ENCODE measurements at places on chromosomes 12 and 14.

DNA sequence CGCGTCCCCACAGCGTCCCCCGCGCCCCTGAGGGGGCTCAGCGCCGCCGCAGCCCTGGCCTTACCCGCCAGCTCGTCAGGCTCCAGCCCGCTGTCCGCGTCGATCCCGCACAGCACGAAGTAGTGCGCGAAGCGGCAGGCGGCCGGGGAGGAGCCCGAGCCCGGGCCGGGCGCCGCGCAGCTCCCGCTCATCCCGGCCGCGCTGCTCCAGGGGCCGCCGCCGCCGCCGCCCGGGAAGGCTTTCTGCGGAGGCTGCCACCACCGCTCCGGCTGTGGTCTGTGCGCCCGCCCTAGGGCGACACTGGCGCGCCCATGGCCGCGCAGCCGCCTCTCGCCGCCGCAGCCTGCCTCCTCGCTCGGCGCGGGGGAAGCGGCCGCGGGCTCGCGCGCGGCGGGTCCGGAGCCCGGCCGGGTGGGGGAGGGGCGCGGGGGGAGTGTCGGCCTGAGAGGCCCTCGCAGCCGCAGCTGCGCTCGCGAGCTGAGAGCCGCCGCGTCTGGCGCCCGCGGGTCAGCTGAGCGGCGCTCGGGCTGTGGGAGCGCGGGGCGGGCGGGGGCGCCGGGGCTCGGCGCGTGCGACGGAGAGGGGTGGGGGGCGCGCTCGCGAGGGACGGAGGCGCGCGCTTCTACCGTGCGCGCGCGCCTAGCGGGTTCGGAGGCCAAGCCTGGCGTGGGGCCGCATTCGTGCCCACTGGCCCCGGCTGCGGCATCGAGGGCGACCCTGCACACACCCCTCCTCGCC is at the start of gene DENND5B:
Gene DENND5B (minus strand): TSS at position 495 of the 738 bp plus-strand sequence. CDS start 304 bp downstream, at position 191.
- peaks cover 23% of the 10 kb centered on the region for H3K4me1 ChIP-seq
- H3K4me3 ChIP-seq = peak within 1 kb of the TSS; percentile 95

- peak overlapping the region; percentile 40 for H3K4me3 ChIP-seq
- H3K27me3 ChIP-seq = no peaks in the 10 kb centered on the region
- peaks cover 26% of the 10 kb centered on the region for H3K36me3 ChIP-seq
- H3K27ac ChIP-seq = no peak overlapping the region
These were observed 1.8 kb upstream of the RAB5B start for GRCh38 chr12:55972042-55972441.

DNA sequence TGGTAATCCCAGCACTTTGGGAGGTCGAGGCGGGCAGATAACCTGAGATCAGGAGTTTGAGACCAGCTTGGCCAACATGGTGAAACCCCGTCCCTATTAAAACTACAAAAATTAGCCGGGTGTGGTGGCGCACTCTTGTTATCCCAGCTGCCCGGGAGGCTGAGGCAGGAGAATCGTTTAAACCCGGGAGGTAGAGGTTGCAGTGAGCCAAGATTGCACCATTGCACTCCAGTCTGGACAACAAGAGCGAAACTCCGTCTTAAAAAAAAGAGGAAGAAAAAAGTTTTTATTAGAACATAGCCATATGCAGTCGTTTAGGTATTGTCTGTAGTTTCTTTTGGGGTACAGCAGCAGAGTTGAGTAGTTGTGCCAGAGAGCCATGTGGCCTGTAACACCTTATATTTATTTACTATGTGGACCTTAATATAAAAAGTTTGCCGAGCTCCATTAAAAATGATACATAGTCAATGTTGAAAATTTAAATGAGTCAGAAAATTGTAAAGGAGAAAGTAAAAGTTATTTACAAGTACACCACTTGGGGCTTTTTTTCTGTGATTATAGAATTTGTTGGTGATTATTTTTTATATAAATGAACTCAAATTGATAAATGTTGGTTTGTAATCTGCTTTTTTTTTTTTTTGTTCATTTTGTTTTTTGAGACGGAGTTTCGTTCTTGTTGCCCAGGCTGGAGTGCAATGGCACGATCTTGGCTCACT is 2.2 kb downstream of the ADIPOR2 start:
- no peaks in the 10 kb centered on the region for H3K27me3 ChIP-seq
- DNase-seq = no peak
- H3K36me3 ChIP-seq = peaks cover 13% of the 10 kb centered on the region

DNA sequence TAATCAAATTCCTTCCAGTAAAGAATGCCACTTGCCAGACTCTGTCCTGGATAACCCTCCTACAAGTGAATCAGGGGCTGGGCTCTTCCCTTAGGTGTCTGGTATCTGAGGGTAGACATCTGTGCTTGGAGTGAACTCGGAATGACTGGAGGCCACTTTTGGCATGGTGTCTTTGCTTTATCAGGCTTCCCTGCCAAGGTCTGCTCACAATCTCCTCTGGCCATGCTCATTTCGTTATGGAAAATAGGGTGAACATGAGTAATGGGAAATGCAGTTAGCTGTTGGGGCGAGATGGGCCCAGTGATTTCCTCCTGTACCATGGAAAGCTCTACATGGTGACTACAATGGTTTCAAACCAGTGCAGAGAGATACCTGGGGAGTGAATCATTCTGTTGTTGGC is 212.9 kb downstream of the NRXN3 start:
- H3K4me3 ChIP-seq = no peak overlapping the region
- H3K27me3 ChIP-seq = no peaks in the 10 kb centered on the region
- H3K4me1 ChIP-seq = no peaks in the 10 kb centered on the region
- no peaks in the 10 kb centered on the region for H3K36me3 ChIP-seq
- no peak overlapping the region for H3K27ac ChIP-seq

DNA sequence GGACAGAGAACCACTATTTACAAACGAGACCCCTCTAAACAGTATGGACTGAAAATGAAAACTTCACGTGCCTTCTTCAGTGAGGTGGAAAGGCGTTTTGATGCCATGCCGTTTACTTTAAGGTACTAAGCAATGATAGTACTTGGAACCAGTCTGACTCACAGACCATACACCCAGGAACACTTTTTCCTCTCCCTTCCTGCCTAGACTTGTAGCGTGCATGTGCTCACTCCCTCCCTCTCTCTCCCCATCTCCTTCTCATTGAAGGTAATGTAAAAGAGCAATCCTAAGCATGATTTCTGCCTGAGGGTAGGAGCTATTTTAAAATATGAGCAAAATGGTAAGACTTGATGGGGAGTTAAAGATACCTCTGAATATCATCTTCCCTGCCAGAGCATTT is 5.9 kb upstream of the RPL41 start:
- no peak overlapping the region for H3K4me3 ChIP-seq
- H3K27me3 ChIP-seq = no peaks in the 10 kb centered on the region
- H3K27ac ChIP-seq = no peak overlapping the region

- no peak overlapping the region for H3K4me3 ChIP-seq
- peaks cover 7% of the 10 kb centered on the region for H3K27me3 ChIP-seq
- no peak for DNase-seq
- no peaks in the 10 kb centered on the region for H3K4me1 ChIP-seq
- no peaks in the 10 kb centered on the region for H3K36me3 ChIP-seq
- no peak overlapping the region for H3K27ac ChIP-seq
These were observed 80.2 kb downstream of the NUAK1 start for GRCh38 chr12:106058256-106059182.

GRCh38 chr12:57772429-57773322 is at the start of gene EEF1AKMT3:
TSS of gene EEF1AKMT3 (plus strand) at chr12:57772614. CDS start at chr12:57772725, 111 bp downstream.
- peaks cover 17% of the 10 kb centered on the region for H3K4me1 ChIP-seq
- H3K4me3 ChIP-seq = peak within 1 kb of the TSS; percentile 99
- H3K27ac ChIP-seq = peak within 1 kb of the TSS; percentile 99
- no peak for DNase-seq
- peaks cover 34% of the 10 kb centered on the region for H3K36me3 ChIP-seq

- H3K27me3 ChIP-seq = peaks cover 14% of the 10 kb centered on the region
- H3K36me3 ChIP-seq = no peaks in the 10 kb centered on the region
- H3K4me1 ChIP-seq = no peaks in the 10 kb centered on the region
- H3K4me3 ChIP-seq = no peak overlapping the region
These were observed 44.8 kb downstream of the SSPN start for GRCh38 chr12:26239852-26240815.

DNA sequence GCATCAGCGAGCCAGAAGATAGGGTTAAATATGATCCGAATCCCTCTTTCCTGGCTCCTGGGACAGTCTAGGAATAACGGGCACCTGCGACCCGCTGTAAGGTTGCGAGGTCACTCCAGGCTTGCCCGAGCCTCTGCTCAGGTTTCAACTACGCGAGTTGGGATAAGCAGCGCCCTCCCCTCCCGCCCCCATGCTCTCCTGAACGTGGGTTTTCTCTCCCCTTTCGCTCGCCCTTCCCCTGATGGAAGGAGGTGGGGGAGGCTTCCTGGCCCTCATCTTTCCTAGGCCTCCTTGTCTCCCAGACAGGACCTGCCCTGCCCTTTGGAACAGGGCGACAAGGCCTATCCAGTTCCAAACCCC is 753 bp upstream of the ATP5MC2 start:
- DNase-seq = no peak
- H3K36me3 ChIP-seq = peaks cover 5% of the 10 kb centered on the region
- H3K4me3 ChIP-seq = peak overlapping the region; percentile 86
- H3K27me3 ChIP-seq = peaks cover 11% of the 10 kb centered on the region

- H3K4me3 ChIP-seq = no peak overlapping the region
- H3K36me3 ChIP-seq = peaks cover 6% of the 10 kb centered on the region
- no peak overlapping the region for H3K27ac ChIP-seq
- DNase-seq = no peak
- peaks cover 10% of the 10 kb centered on the region for H3K4me1 ChIP-seq
- H3K27me3 ChIP-seq = no peaks in the 10 kb centered on the region
These were observed 31.0 kb downstream of the NFYB start for GRCh38 chr12:104106965-104107364.

DNA sequence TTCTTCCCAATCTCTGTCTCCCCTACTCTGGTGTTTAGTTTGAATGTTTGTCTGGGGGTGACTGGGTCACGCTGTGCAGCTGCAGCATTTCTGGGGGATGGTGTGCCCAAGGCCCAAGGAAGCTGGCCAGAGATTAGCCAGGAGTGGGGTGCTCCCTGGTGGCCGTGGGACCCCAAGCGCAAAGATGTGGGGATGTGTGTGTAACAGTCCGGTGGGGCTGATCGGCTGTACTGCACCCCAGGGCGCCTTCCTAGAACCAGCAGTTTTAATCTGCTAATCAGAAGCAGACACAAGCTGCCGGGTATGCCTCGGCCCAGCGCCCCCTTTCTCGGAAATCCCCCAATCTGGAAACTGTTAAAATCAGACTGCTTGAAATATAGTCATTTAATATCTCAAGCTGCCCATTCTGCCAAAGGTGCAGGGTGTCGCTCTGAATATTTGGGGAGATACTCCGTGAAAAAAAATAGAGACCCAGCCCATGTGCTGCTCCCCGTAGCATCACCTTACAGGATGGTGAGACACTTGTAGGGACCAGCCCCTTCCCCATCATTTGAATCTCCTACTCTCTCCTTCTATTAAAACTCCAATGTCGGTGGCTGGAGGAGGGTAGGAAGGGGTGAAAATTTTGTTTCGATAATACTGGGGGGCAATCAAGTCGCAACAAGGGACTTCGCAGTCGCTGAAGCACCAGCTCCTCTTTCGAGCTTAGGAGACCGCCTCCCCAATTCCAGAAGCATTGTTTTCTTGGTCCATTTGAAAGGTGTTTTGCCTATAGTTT is 4.3 kb downstream of the HOXC9 start:
- no peak for DNase-seq
- no peak overlapping the region for H3K4me3 ChIP-seq
- peaks cover 38% of the 10 kb centered on the region for H3K4me1 ChIP-seq
- H3K27me3 ChIP-seq = peaks cover 99% of the 10 kb centered on the region
- H3K36me3 ChIP-seq = no peaks in the 10 kb centered on the region

GRCh38 chr12:132710405-132711079 is at the start of gene PGAM5:
TSS of gene PGAM5 (plus strand) at chr12:132710842. CDS start at chr12:132710877, 35 bp downstream.
- peak within 1 kb of the TSS; percentile 97 for H3K27ac ChIP-seq
- H3K4me3 ChIP-seq = peak within 1 kb of the TSS; percentile 89
- H3K36me3 ChIP-seq = peaks cover 24% of the 10 kb centered on the region
- no peaks in the 10 kb centered on the region for H3K27me3 ChIP-seq
- peaks cover 23% of the 10 kb centered on the region for H3K4me1 ChIP-seq
- peak; percentile 93 for DNase-seq

GRCh38 chr12:94725375-94726168 is 75.2 kb upstream of the TMCC3 start:
- H3K4me3 ChIP-seq = no peak overlapping the region
- H3K27ac ChIP-seq = no peak overlapping the region
- H3K4me1 ChIP-seq = peaks cover 39% of the 10 kb centered on the region
- peaks cover 54% of the 10 kb centered on the region for H3K36me3 ChIP-seq

DNA sequence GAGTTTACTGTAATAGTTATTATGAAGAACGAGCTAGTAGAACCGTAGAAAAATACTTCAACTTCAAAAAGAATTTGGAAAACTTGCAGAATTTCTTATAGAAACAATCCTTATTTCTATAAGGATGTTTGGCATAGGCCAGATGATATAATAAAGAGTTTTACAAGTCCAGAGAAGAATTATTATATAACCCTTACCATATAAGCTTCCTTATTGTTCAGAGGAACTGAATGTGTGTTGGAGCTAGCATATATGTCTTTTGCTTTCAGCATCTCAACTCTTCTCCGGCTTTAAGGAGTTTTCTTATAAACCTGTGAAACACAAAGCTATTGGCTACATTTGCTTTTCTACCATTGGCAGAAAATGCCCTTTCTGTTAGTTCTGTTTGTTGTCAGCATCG is 178.0 kb upstream of the E2F7 start:
- H3K4me1 ChIP-seq = no peaks in the 10 kb centered on the region
- H3K27me3 ChIP-seq = no peaks in the 10 kb centered on the region
- H3K4me3 ChIP-seq = no peak overlapping the region
- no peak overlapping the region for H3K27ac ChIP-seq
- no peaks in the 10 kb centered on the region for H3K36me3 ChIP-seq

- H3K4me3 ChIP-seq = no peak overlapping the region
- H3K27me3 ChIP-seq = no peaks in the 10 kb centered on the region
- DNase-seq = no peak
- H3K27ac ChIP-seq = no peak overlapping the region
- H3K36me3 ChIP-seq = peaks cover 7% of the 10 kb centered on the region
These were observed 73.7 kb downstream of the DUSP16 start for GRCh38 chr12:12488823-12489550.

DNA sequence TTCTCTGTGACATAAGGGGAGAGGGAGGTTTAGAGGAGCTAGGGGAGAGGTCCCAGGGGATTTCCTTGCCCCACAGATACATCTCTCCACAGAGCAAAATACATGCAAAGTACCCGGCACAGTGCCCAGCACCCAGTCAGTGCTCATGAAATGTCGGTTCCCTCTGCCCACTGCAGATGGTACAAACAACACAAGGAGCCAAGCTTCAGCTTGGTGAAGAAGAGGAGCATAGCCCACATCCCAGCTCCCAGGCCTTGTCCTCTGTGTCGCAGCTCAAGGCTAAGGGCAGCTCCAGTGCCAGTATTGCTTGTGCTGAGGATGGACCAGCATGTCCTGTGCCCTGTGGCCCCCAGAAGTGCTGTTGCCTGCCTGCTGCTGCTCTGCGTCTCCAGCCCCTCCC is 35.0 kb upstream of the FKBP4 start:
- H3K27ac ChIP-seq = no peak overlapping the region
- H3K4me3 ChIP-seq = no peak overlapping the region
- H3K27me3 ChIP-seq = peaks cover 30% of the 10 kb centered on the region
- H3K4me1 ChIP-seq = no peaks in the 10 kb centered on the region
- no peaks in the 10 kb centered on the region for H3K36me3 ChIP-seq

GRCh38 chr12:67645126-67645525 is 3.4 kb upstream of the DYRK2 start:
- peaks cover 2% of the 10 kb centered on the region for H3K36me3 ChIP-seq
- no peak overlapping the region for H3K4me3 ChIP-seq
- H3K27me3 ChIP-seq = no peaks in the 10 kb centered on the region
- peaks cover 13% of the 10 kb centered on the region for H3K4me1 ChIP-seq
- no peak for DNase-seq
- H3K27ac ChIP-seq = no peak overlapping the region

- H3K36me3 ChIP-seq = no peaks in the 10 kb centered on the region
- no peak for DNase-seq
- no peak overlapping the region for H3K27ac ChIP-seq
- no peaks in the 10 kb centered on the region for H3K4me1 ChIP-seq
- H3K27me3 ChIP-seq = no peaks in the 10 kb centered on the region
These were observed 75.8 kb downstream of the SINHCAF start for GRCh38 chr12:31250179-31250578.
